Left renal pelvis (tissue), 4 donors: ENCODE measurements at places on chromosomes 2 and 18.

DNA sequence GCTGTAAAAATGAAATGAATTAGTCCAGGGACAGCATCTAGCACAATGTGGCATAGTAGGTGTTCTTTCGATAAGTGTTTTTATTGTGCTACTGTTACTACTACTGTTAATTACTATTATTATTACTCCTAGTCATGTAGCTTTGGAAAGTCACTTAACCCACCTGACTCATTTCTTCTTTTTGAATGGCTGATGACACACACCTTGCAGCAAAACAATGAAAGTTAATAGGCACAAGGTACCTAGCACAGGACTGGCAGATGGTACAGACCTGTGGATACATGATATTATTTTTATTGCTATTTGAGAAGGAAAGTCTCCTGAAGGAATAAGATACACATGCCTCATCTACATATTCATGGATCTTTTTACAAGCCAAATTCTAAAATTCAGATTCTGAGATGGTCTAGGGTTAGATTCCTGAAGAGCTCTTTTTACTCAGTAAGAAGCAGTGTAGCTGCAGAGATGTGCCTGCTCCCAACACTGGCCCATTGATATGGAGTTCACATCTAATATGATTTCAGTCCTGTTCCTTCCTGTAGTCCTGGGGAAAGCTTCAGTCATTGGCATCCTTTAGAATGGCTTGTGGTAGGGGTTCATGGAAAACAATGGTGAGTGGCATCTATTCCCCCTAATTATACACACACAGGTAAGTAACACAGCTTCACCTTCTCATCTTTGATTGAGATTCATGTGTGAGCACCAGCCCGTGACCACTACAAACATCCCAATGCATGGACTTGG is 7.9 kb upstream of the ERMN start:
- no peak for DNase-seq

DNA sequence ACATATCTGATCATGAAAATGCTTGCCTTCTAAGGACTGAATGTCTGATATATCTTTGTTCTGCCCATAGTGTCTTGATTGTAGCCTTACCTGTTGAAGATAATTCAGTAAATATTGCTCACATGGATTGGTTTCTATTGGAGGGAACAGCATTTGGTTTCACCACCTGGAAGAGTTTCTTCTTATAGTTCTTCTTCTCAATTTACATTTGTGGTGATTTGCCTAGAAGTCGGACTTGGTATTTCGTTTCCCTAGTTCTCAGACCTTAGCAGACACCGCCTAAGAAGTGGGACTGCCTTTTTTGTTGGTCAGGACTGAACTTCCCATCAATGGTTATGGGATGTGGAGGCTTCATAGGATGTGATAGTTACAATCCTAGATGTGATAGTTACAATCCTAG is 20.2 kb downstream of the MGAT5 start:
- DNase-seq, result no peak

- DNase-seq, result no peak
These were observed 197.8 kb upstream of the ERBB4 start for GRCh38 chr2:212736385-212736726.

- no peak for DNase-seq
These were observed 301.9 kb downstream of the PTH2R start for GRCh38 chr2:208708486-208708885.

GRCh38 chr18:499776-500631 is 497 bp downstream of the COLEC12 start:
- no peak for DNase-seq
